GM12892 (cell line): ENCODE measurements at places on chromosomes 16 and 17.

DNA sequence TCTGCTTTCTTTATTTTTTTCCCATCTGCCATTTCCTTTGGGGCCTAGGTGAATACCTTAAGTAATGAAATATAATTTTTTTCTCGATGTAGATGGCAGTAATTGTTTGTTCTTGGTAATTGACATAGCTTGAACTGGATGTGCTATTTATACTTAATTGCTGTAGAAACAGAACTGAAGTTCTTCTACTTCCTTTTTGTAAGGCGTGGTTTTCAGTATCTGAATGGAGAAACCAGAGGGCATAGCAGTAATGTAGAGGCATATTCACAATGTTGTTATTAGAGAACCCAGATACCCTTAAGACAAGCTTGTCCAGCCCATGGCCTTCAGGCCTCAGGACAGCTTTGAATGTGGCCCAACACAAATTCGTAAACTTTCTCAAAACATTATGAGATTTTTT, 16.4 kb downstream of the ATP6V0A1 start:
- DNase-seq: no peak

DNA sequence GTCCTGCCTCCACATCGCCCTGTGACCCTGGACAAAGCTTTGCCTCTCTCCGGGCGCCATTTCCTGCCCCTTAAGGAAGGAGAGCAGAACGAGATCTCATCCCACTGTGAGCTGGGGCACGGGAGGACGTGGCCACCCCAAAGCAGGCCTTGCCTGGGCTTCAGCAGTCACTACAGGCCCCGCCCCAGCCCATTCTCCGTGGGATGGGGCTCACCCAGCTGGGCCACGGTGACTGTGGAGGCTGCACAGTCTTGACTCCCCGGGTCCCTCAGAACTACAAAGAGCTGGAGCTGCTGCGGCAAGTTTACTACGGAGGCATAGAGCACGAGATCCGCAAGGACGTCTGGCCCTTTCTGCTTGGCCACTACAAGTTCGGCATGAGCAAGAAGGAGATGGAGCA, 28.2 kb downstream of the MNT start:
- no peak for DNase-seq

- DNase-seq: no peak
These were observed 24.2 kb downstream of the GPRC5B start for GRCh38 chr16:19860166-19861041.

GRCh38 chr17:5249615-5250014, 15.0 kb upstream of the SCIMP start:
- no peak for DNase-seq

DNA sequence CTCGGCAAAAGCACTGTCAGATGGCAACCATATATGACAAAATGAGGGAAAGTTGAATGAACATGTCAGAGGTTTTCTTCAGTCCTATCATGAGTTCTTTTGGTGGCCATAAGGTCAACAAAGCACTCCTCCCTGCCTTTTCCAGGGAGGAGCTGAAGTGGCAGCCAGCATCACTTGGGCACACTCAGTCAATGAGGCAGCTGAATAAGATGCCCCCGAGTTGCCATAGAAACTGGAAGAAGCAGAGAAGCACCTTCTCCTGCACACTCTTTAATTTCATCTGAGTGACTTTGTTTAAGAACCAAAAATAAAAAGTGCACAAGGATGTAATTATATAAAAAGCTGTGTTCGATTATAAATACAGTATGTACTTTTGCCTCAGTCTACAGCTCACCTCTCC, 16.0 kb downstream of the KCNJ2 start:
- no peak for DNase-seq

DNA sequence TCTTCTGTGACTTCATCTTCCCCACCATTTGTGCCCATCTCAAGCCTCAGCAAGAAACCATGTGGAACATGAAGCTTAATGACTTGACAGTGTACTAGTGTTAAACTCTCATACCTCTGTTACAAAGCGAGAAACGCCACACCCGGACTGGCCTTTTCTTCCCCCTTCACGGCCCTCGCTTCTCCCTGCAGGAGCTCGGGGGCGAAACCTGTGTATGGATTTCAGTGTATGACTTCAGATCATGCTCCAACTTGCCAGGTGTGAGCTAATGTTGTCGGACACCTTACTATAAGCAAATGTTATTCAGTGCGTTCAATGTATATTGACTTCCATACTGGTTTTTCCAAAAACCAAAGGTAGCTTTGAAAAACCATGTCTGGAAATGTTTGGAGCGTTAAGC, 20.1 kb upstream of the SLC5A11 start:
- DNase-seq: no peak

GRCh38 chr16:80176114-80176513, 364.7 kb upstream of the DYNLRB2 start:
- no peak for DNase-seq

GRCh38 chr17:66829386-66829864, 5.5 kb upstream of the CACNG5 start:
- no peak for DNase-seq

DNA sequence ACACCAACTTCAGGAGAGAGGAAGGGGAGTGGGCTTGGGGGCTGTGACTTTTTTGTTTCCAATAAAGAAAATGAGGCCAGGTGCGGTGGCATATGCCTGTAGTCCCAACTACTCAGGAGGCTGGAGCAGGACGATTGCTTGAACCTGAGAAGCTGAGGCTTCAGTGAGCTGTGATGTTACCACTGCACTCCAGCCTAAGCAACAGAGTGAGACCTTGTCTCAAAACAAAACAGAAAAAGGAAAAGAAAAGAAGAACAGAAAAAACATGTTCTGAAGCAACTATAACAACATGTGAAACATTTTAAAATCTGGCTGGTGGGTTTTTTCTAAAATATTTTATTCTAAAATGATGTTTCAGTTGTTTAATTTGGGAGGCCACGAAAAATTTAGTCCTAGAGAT, 554.0 kb upstream of the ZFHX3 start:
- DNase-seq: no peak

DNA sequence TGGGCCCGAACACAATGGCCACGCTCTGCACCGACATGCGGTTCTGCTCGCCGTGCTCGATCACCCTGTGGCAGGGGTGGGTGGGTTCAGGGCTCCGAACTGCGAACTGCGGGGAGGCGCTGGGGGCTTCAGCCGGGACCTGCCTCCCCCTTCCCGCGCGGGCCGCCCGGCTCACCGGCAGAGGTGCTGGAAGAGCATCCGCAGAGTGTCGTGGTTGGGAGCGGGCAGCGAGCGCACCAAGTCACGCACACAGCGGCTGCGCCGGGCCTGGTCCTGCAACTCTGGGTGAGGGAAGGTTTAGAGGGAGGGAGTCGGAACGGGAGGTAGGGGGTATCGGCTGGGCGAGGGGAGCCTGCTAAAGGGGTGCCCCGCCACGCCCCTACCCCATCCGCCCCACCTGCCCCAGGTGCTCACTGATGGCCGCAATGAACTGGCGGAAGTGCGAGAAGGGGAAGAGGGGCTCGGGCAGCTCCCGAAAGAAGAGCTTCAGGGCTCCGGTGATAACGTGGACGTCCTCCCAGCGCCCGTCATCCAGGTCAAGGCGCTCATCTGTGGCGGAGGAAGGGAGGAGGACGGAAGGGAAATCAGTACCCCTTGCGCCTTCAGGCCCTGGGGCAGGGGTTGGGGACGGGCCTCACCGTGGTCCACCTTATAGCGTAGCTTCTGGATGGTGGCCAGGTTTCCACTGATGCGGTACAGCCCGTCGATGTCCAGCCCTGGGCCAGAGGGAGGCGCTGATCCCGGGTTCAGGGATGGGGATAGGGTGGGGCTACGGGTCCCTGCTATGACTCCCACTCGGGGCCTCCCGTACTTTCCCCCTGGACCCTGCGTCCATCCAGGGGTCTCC, 36.9 kb downstream of the ARHGAP27 start:
- no peak for DNase-seq

- no peak for DNase-seq
These were observed 23.8 kb upstream of the ABCC1 start for GRCh38 chr16:15925631-15926030.
